ENCODE measurements at places on chromosomes 16 and 17.

DNA sequence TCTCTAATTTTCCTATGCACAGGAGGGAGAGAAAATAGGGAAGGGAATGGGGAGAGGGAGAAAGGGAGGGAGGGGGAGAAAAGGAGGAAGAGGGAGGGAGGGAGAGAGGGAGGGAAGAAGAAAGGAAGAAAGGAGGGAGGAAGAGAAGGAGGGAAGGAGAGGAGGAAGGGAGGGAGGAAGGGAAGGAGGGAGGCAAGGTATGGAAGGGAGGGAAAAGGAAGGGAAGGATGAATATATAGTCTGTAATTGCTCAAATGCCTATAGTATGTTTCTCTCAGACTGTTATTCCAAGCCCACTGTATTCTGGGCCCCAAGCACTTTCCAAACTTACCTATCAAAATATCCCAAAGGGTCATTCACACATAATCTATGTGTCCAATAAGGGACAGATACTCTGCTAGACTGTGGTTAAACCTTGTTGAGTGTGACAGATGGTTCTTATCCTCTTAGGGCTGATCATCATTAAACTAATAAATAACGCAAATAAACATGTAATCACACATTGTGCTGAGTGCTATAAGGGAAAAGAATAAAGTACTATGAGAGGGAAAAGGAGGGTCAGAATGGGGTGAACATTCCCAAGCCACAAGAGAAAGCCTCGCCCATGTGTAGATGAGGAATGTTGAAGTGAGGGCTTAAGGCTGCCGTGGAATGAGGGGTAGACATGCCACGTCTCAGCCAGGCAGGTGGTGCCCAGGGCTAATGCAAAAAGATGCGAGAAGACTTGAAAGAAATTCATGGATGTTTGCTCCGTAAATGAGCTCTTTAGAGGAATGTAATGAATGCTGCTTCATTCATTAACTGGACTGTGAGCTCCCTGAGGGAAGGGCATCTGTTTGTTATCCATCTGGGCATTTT lies 30.6 kb downstream of the ASIC2 start:
- DNase-seq, result no peak

DNA sequence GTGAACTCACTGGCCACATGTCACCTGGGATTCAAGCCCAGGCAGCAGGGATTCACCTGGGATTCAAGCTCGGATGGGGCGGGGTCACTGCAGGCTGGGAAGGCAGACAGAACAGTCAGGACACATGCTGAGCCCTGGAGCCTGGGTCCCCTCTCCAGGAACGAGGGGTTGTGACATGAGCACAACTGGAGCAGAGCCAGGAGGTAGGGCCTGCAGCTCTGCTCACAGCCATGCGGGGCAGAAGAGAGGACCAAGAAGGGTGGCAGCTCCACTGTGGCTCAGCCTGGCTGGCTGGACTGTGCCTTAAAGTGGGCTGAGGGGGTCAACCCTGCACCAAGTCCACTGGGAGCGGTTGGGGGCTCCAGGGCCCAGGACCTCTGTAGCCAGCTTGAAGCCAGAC lies 150.1 kb downstream of the RAB11FIP4 start:
- DNase-seq, result no peak

DNA sequence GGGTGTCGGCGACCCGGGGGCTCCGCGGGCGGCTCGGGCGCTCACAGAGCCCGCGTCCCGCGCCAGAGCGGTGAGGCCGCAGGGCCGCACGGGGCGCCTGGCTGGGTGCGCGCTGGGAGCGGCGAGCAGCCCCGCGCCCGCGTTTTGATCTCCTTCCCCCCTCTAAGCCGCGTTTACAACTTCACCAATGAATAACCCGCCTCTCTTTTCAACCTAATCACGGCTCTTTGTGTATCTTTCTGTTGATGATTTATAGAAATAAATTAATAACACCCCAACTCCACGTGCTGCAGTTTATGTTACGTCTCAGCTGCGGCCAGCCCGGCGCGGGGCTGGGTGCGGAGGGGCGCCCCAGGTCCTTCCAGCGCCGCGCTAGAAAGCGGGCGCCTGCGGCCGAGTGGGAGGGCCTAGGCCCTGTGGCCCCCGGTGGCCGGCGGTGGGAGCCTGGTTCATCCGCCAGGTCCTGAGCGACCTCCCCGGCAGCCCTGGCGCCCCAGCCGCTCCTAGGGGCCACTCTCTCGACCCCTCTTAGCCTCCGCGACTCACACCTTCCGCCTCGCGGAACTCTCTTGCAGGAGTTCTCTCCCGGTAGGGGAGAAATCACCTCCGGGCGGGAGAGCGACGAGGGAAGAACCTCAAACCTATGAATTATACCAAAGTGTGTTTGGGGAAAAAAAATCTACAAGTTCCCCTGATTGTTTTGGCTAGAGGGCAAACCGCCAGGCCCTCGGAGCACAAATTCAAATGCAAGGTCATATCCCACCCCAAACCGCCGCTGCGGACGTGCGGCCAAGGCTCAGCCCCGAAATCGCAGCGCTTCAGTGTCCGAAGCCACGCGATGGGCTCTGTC lies 1.9 kb downstream of the HNF1B start:
- no peak for DNase-seq

DNA sequence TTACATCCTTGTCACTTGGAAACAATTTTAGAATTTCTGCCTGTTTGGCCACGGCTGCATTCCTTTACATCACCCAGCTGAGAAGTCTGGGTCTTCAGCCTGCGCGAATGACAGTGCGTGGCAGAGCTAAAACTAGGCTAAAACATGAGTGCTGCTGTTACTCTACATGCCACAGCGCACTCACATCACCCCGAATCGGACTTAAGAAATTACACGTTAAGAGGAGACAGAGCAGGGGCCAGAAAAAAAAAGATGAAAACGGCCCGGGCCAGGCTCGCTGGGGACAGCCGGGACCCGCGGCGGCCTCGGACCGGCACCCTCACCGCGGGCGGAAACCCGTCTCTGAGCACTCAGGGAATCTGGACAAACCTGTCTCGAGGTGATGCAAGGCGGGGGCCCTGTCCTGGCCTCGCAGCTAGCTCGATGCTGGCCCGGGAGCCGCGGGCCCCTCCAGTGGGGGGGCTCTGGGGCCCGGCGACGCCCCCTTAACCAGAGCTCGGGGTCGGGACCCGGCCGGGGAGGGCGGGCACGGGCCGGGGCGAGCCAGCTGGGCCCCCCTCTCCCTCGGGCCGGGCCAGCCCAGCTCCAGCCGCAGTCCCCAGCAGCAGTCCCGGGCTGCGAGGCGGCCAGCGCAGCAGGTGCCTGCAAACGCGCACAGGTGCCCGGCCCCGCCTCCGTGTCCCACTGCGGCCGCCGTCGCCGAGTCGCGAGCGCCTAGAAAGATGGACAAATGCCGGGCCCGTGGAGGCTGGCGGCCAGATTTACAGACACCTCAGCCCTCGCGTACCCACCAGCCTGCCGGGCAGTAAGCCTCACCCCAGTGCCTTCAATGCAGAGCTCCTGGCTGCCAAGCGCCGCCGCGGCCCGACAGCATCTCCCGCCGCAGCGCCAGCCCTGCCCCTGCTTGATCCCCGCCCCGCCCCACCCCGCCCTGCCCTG lies at the start of gene AKTIP:
Gene AKTIP (minus strand): TSS at position 879 of the 939 bp plus-strand sequence. CDS start 2,950 bp downstream, outside the sequence.
- no peak for DNase-seq

GRCh38 chr17:21394265-21394664 lies 18.1 kb downstream of the KCNJ12 start:
- no peak for DNase-seq

- DNase-seq, result no peak
These were observed 6.4 kb downstream of the PRKCB start for GRCh38 chr16:23842137-23842600.

DNA sequence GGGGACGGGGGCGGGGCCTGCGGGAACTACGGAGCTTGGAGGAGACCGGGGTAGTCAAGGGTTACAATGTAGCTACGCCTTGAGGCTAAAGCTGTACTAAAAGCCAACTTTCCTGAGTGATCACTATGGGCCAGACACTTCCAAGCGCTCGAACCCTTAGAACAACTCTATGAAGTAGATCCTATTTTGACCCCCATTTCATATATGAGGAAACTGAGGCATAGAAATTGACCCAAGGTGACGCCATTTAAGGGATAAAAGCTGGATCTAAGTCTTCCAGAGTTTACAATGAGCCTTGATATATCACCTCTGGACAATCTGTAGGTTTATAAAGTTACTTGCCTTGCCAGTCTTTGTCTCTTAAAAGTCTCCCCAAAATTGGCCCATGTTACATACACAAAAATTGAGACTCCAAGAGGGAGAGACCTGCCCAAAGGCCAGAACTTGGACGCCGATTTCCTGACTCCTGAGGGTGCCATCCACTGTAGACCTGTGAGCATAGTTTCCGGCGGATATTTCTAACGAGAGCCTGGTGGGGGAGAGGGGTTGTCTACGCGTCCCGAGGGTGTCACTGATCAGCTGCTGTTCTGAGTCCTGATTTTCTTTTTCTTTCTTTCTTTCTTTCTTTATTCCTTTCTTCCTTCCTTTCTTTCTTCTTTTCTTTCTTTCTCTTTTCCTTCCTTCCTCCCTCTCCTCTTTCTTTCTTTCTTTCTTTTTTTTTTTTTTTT lies 555 bp upstream of the NCBP3 start:
- no peak for DNase-seq

DNA sequence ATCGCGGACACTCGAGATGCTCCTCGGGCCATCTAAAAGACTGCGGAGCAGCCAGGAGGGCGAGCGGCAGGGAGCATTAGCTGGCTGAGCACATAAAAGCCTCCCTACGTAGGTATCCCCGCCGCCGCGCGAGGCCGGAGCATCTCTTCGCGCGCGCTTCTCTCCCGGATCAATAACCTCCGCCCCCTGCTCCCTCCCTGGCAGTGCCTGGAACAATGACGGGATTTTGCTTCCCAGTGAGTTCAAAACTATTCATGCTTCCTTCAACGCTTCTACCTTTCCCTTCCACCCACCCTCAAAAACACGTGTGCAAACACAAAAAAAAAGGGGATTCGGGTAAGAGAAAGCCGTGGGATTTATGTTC lies 984 bp downstream of the CENPV start:
- DNase-seq, result no peak

- no peak for DNase-seq
These were observed 231.1 kb downstream of the SOX9 start for GRCh38 chr17:72351884-72352346.

- DNase-seq, result no peak
These were observed 25.0 kb downstream of the WIPI1 start for GRCh38 chr17:68432086-68432864.

DNA sequence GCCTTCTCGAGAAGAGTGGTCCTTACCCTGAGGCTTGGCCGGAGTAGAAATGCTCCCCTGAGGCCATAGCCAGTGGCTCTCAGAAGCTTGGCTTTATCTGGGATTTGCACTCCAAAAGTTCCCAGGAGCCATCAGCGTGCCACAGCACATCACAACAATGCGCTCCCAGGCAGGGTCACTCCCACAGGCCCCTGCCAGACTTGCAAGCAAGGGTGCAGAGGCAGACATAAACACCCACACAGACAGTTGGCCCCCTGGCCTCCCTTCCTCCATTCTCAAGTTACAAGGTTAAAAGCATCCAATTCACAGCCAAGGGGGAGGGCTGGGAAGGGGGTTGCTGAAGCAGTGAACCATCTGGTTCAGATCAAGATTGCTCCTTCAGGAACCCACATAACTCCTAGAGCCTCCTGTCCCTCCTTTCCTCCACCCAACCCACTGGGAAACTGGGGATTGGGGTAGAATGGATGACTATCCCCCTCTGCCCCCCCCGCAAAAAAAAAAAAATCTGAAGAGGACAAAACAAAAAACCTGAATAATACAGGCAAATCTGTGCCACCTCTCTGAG lies 1.8 kb downstream of the ST3GAL2 start:
- no peak for DNase-seq

- no peak for DNase-seq
These were observed 5.3 kb upstream of the EPN3 start for GRCh38 chr17:50527155-50527762.

DNA sequence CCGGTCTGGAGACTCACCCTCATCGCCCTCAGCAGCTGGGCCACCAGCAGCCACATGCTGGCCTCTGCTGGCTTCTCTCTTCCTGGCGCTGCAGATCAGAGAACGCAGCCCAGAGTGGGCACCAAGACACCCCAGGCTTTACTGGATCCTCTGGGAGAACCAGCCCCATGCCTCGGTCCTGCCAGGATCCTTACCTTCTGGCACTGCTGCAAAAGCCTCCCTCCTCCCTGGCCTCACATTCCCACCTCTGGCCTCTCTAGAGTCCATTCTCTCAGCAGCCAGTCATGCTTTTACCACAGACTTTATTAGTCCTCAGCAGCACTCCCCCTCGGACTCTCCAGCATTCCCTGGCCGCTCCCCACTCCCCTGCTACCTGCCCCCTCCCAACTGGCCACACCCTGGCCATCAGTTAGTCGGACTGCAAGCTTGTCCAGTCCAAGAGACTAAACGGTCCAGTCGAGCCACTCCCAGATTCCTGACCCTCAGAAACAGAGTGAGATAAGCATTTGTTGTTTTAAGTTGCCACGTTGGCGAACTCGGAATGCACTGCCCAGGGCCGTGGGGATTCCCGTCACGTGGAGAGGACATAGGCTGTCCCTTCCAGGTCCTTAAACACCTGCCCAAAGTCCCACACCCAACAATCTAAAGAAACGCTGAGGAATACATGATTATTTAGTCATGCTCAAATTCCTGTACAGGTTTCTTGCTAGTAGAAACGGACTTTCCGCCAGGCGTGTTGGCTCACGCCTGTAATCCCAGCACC lies 5.9 kb upstream of the SPG7 start:
- no peak for DNase-seq

- DNase-seq, result no peak
These were observed 22.8 kb downstream of the PCTP start for GRCh38 chr17:55773671-55774070.

DNA sequence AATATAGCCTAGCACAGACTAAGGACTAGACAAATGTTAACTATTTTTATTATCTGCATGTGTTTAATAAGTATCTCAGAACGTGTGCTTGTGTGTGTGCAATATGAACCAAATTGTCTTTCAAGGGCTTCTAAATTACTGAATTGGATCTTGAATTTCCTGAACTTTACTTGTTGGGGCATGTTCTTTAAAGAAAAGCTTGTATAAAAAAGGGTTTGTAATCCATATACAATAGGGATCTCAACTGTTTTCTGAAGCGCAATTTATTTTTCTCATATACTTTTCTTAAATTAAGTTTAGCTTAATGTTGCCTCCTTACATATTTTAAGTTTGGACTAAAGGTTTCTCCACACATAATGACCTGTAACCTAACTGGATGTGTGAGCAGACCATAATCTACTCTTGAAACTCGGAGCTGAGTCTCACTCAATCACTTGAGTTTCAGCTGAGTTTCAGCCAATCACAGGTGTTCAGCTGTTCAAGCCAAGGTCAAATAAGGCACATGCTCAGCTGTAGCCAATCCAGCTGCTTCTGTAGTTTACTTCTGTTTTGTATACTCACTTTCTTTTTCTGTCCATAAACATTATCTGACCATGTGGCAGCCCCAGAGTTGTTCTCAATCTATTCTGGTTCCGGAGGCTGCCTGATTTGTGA lies 72.3 kb downstream of the CDK5R1 start:
- no peak for DNase-seq

- no peak for DNase-seq
These were observed 14.8 kb downstream of the TRAF4 start for GRCh38 chr17:28758411-28759121.

- DNase-seq, result peak; percentile 64
These were observed 27.5 kb upstream of the PIK3R6 start for GRCh38 chr17:8894673-8895578.

DNA sequence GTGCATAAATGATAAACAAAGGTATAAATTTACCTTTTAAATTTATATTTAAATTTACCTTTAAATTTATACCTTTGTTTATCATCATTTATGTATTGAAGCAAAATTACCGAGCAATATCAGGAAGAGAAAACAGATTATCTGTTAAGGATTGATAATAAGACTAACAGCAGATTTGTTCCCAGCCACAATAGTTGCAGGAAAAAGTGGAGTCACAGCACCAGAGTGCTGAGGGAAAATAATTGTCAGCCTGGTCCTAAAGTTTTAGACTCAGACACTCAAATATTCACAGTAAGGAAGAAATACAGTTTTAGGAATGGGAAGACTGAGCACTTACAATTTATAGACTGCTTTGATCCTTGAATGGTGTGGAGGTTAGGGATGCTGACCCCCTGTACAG lies 117.2 kb downstream of the MAP2K4 start:
- DNase-seq, result no peak

Data from pons (tissue), 1 donor.